ENCODE measurements at places on chromosomes 12 and 14.
A peak's percentile ranks its signal among the peaks of the same experiment; 100 is the strongest.

DNA sequence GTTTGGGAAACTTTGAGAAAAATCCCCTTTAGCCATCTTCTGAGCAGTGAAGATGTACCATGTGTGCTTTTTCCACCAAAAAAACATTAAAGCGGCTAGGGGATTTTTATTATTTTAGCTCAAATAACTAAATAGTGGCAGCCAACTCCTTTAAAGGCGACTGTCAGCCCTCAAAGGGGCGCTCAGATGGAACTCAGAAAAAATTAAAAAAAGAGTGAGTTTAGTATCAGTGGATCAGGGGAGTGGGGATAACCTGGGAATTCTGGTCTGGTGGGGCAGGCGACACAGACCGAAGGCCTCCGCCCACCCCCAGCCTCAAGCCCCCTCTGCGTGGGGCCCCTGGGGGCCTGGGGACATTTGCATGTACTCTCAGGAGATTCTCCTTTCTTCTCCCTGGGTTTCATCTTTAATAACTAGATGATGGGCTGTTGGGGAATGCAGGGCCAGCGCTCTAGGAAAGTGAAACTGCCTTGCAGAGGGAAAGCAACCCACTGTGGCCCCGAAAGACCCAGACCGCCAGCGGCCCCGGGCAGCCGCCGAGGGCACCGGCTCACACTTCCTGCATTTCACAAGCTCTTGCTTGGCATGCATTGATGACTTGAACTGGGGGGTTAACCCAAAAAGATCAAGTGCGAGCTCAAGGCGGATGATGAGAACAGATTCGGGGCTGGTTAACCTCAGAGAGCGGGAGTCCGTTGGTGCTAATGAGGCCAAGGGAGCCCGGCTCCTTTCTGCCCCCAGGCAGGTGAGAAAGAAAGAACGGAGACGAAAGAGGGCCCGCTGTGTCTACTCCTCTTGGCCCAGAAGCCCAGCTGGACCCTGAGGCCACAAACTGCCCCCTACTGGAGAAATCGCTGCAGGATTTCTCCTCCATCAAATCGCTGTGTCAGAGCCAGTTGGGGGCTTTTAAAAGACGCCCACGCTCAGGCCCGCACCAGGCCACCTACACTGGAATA is 7.3 kb upstream of the BATF start:
- peak; percentile 42 for DNase-seq

GRCh38 chr14:33951183-33951840 is 438 bp upstream of the EGLN3 start:
- DNase-seq: no peak

- no peak for DNase-seq
Observed at GRCh38 chr14:49447540-49448107, 138.6 kb downstream of the RPS29 start.

GRCh38 chr12:55874443-55874842 is 31.7 kb upstream of the MMP19 start:
- no peak for DNase-seq

- DNase-seq: no peak
Observed at GRCh38 chr14:74937171-74937570, 14.1 kb upstream of the RPS6KL1 start.

- no peak for DNase-seq
Observed at GRCh38 chr12:1668833-1669543, 21.9 kb upstream of the ADIPOR2 start.

DNA sequence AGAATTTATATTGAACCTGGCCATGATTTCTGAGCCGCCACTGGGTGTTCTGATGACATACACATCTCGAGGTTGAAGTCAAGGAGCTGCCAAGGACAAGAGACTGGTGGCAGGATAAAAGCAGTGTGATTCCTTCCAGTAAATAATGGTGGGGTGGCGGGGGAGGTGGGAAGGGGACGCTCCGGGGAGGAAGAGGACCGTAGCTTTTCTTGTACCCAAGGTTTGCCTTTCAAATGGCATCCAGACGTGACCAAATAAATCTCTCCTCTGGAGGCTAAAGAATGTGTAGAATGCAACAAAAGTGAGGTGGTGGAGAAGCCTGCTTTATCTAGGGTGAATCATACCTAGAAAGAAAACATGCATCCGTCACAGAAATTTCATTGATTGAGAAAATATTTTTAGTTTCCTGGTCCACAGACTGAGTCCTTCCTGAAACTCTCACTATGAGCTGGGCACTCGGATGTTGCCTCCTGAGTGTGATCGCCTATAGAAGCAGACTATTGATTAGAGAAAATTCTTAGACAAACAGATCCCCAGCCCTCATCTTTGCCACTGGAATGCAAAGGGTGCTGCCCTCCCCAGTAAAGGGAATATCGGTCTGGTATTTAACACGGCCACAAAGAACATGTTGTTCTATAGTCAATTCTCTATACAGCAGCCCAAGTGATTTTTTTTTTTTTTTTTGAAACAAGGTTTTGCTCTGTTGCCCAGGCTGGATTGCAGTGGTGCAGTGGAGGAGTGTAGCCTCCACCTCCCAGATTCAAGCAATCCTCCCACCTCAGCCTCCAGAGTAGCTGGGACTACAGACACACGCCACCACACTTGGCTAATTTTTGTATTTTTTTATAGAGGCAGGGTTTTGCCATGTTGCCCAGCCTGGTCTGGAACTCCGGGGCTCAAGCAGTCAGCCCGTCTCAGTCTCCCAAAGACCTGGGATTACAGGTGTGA is 112.1 kb downstream of the DPF3 start:
- no peak for DNase-seq

- DNase-seq: peak; percentile 55
Observed at GRCh38 chr12:48542300-48542928, 17.0 kb downstream of the OR8S1 start.

GRCh38 chr14:104130974-104131651 is 7.3 kb upstream of the KIF26A start:
- no peak for DNase-seq

- no peak for DNase-seq
Observed at GRCh38 chr12:3420693-3421092, 70.3 kb upstream of the PRMT8 start.

Measured in activated T-cell treated with anti-CD3 and anti-CD28 coated beads for 48 hours (primary cell).